ENCODE measurements at places on chromosomes 3 and 15.

- no peak for DNase-seq
Measured at GRCh38 chr15:95559875-95560394, 770.6 kb upstream of the NR2F2 start.

- no peak for DNase-seq
Measured at GRCh38 chr3:51796854-51797253, 17.8 kb upstream of the IQCF6 start.

- no peak for DNase-seq
Measured at GRCh38 chr3:49027634-49028033, 1.6 kb downstream of the IMPDH2 start.

- no peak for DNase-seq
Measured at GRCh38 chr3:87206635-87207034, 20.5 kb upstream of the CHMP2B start.

DNA sequence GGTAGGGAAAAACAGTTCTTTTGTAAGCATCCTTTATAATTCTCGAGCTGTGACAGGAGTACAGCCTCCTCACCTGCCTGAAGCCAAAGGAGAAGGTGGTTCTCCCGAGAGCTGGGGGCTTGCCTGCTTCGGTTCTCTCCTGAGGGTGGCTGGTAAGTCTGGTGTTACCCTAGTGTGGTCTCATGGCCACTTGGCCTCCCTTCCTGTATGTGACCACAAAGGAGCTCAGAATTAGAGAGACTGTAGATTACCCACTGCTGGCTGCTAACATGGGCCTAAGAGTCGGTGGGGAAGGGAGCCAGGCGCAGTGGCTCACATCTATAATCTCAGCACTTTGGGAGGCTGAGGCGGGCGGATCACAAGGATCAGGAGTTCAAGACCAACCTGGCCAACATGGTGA lies 12.6 kb downstream of the PDHB start:
- DNase-seq: no peak

DNA sequence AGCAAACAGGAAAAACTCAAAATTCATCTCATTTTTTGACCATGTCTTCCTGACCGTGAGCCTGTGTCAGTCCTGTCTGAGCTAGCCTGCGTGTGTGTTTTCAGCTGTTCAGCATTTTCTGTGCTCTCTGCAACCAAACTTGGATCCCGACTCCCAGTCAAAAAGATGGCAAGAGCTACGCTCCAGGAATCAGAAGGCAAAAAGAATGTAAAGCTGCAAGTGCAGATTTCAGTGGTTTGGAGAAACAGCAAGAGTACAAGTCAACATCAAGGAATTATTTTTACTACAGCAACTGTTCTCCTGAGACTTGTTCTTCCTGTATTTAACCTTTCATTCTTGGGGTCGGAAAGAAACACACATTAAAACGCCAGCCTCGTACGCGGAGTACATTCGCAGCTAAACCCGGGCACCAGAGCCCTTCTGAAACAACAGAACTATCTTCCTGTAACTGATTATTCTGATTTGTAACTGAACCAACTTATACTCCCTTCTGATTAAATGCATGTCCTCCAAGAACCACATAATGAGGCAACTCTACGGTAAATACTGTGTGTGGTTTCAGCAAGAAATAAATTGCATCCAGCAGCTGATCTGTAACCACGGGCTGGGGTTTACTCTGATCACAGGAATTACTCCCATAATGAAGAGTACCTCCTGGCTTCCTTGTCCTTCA lies 107.4 kb downstream of the LRIG1 start:
- DNase-seq: no peak

DNA sequence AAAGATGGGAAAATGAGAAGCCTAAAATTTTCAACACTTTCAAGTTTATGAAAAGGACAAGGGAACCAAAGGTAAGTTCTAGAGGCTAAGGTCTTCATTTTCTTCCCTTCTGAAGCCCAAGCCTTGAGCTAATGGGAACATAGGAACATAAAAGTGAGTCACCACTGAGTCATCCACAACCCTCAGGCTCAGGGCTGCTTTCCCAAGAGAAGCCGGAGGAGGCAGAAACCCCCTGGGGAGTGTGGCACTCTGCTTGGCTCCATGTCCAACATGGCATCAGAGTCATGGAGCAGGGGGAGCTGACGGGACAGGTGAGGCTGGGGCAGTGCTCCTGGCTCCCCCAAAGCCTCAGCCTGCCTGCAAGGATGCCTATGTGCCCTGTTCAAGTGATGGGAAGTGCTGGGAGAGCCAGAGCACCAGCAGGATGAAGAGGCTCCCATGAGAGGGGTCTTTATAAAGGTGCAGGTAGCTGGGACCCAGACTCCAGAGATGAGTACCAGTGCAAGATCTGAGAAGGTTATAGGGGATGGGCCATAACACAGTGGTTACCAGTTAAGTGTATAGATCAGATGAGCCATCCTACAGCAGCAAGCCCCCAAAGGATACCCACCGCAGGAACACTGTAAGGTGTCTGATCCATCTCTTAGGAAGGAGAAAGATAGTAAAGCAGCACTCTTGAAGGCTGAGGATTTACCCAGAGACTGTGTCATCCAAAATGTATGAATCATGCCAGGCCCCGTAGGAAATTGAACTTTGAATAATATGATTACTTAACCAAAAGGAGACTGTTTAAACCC lies 31.8 kb upstream of the RYR3 start:
- peak; percentile 27 for DNase-seq

DNA sequence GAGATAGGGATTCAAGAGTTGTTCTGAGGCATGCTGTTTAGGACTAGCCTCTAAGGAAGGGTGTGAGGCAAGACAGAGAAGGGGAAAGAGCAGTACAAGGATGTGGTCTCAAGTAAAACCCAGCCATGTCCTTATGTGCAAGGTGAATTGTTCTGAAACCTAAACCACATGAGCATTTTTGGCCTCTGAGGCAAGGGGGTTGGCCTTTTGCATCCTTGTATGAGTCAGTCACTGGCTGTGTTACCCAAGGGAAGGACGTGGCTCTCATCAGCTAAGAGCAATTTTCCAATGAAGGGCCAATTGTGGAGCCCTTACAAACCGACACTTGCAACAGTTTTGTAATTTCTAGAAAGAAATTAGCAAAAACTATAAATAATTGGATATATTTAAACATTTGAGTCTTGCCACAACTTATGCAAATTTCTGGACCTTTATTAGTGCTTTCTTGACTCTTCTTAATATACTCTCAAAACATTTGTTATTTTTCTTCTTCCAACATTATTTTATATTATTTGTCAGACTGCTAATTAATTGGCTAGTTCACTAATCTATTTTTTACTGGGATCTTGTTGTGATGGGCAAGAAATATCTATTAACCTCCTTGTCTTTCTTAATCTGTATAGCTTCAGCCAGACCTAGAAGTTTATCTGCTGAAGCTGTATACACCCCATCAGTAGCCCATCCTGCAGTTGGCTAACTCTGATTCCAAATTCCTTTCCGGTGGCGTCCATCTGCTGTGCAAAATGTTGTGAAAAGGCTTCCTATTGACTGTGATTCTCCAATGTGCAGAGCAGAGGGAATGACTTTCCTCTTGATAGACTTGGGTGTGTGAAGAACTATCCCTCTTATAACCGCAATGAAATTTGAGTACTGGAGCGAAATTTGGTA lies 97.7 kb upstream of the P2RY1 start:
- no peak for DNase-seq

DNA sequence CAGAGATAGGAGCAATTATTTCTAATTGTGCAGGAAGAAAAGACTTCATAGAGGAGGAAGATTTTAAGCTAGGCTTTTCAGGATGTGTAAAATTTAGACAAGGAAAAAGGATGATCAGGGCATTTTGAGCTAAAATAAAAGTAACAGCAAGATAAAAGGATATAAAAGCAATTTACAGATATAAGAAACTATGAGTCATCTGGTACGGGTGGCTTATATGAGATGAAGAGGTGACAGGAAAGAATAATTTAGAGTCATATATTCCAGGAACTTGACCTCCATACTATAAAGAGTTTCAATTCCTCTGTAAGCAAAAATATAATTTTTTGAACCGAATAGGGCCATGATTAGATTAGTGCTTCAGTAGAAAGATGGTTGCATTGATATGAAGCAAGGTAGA lies 273.7 kb downstream of the RBMS3 start:
- no peak for DNase-seq

- DNase-seq: peak; percentile 70
Measured at GRCh38 chr3:136818191-136818768, 646 bp upstream of the SLC35G2 start.

DNA sequence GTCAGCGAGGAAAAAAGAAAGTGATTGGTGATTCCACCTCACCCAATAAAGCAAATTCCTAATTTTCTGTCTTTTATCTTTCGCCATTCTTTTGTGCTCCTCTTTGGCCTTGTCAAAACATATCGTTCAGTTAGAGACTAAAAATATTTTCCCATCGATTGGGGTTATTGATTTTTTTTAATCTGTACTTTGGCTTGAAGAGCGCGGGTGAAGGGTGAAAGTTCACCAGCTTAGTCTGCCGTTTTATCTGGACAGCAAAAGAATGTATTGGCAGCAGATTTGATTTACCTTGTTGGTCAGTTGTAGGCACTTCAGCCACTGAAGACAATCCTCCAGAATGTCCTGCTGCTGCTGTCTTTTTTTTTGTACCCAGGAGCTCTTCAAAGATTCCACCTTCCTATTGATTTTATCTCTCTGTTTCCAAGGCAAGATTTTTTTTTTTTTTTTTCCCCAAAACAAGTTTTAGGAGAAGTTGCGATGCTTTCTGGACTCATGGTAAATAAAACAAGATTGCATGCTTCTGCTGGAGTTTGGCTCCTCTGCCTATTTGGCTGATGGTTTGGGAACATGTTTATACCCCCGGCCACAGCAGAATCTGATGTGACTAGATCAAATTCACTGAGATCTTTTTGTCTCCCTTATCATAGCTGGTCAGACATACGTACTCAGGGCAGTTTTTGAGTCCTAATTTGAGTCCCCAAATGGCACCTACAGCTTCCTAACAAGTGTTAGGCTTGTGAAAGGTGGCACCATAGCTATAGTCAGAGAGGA lies 269.3 kb upstream of the ONECUT1 start:
- no peak for DNase-seq

- no peak for DNase-seq
Measured at GRCh38 chr3:125052624-125053303, 3.0 kb downstream of the HEG1 start.

- no peak for DNase-seq
Measured at GRCh38 chr3:82707035-82707434, 945.6 kb upstream of the GBE1 start.

DNA sequence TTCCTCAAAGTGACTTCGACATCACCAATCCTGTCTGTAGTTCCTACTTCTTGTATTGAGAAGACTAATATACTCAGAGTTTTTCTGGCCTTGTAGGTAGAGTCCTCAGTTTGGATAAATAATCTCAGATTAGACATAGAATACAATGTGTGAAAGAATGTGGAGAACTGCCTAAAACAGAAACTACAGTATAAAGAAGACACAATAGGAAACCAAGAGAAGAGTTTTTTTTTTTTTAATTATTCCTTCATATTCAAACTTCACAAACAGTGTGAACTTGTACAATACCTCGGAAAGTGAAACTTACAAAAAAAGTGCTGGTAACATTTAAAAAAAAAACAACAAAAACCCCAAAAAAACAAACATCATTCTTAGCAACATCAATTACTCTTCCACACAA lies 20.5 kb downstream of the TIGIT start:
- no peak for DNase-seq

GRCh38 chr15:26096581-26096980 lies 233.5 kb upstream of the ATP10A start:
- DNase-seq: no peak

- no peak for DNase-seq
Measured at GRCh38 chr3:69406163-69406562, 20.3 kb upstream of the FRMD4B start.

GRCh38 chr3:31188112-31188511 lies 293.7 kb upstream of the GADL1 start:
- DNase-seq: no peak

DNA sequence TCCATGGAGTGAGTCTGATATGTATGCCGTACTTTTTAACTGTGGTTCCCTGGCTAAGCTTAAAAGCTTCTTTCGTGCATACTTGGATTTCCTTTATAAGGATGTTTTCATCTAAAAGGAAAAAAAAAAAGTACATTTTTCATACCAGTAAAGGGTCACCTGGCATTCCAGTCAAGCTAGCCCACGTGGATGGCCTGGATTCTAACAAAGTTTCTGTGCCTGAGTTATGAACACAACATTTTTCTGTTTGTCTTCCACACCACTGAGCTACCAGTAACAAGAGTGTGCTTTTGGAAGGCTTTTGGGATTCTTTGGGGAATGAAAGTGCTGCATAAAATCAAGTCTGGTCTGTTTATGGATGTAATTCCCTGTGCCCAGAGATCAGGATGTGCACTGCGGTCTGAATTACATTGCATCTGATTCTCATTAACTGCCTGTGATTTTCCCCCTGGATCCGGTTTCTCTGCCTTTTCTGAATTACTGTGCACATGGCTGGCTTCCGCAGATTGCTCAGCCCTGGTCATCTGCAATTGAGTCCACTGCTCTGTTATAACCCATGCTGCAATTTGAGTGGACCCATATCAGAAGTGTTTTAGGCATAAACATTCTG lies 38.2 kb upstream of the MAGI1 start:
- no peak for DNase-seq

DNA sequence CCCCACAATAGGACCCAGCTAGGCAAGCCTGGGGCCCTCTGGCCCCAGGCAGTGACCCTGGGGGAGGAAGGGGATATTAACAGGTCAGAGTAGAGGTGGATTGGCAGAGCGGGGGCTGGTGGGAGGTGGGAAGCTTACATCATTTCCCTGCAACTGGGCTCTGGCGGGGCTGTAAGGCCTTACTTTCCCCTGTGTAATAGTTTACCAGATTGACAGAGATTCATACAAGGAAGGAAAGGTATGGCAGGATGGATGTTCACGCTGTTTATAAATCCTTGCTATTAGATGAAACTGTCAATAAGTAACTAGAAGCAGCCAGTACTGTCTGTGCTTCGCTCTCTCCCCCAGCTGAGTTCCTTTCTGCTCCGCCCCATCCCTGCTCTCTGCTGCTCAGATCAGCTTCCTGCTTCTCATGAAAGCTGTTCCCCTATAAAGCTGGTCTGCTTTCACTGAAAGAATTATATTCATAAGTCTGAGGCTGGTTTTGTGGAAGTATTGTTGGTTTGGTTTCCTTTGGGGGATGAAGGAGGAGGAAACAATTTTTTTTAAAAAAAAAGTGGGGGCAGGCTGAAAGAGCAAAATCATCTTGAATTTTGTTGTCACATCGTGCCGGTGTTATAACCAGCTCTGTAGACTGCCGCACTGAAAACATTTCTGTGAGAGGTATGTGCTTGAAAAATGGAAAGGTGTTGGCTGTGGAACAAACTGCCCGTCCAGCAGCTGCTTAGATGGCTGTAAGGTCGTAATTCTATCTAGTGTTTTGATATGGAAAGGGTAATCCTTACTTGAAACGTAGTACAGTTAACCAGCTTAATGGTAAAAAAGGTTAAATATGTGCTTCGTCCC lies 76.4 kb downstream of the BBX start:
- peak; percentile 36 for DNase-seq

Data from iPS-NIHi11 (cell line).